ENCODE measurements at places on chromosomes 7 and 10. TPM values are rescaled to one million over a fixed set of nuclear protein-coding genes. Genes with fewer than 3 reads are reported as not detected.

The ANXA8L1 gene
- total RNA-seq = 26.7 TPM

- no peak for DNase-seq
Observed at GRCh38 chr10:52619052-52619451, 153.5 kb downstream of the MBL2 start.

- DNase-seq = no peak
Observed at GRCh38 chr7:81533931-81534330, 235.9 kb downstream of the HGF start.

DNA sequence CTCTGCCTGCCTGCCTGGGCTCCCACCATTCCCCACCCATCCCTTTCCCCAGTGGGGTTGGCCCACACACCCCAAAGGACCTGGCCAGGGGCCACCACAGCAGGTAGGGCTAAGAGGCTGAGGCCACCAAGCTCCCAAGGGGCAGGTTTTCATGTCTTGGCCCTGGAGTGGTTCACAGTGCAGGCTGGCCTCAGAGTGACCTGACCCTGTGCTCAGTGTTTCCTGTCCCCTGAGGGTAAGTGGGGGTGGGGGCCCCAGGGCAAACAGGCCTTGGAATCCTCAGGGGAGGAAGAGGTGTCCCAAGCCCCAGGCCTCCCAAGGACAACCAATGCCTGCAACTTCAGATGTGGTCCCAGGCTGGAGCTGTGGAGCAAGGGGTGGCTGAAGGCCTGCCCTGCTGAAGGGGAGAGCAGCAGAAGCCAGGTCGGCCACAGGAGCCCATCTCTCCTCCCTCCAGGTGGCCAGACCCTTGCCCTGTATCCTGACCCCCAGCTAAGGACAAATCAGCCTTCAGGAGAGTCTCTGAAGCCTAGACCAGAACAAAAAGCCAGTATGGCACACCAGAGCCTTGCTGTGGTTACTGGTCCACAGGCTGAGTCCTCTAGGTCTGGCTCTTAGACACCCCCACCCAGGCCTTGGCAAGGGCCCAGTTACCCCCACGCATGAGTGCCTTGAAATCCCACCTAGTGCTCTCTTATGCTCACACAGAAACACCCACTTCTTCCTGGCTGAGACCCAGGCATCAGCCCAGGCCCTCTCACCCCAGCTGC is 27.6 kb downstream of the POLL start:
- no peak for DNase-seq

GRCh38 chr10:110171032-110171431 is 36.4 kb upstream of the MXI1 start:
- DNase-seq = peak; percentile 23

The TCF7L2 gene
- 1.9 TPM for total RNA-seq

All from Daoy (cell line).